ENCODE measurements at places on chromosomes 6 and 20. TPM values are rescaled to one million over a fixed set of nuclear protein-coding genes. Genes with fewer than 3 reads are reported as not detected.

- no peak for DNase-seq
These were observed 300.1 kb downstream of the GMDS start for GRCh38 chr6:1945235-1945832.

DNA sequence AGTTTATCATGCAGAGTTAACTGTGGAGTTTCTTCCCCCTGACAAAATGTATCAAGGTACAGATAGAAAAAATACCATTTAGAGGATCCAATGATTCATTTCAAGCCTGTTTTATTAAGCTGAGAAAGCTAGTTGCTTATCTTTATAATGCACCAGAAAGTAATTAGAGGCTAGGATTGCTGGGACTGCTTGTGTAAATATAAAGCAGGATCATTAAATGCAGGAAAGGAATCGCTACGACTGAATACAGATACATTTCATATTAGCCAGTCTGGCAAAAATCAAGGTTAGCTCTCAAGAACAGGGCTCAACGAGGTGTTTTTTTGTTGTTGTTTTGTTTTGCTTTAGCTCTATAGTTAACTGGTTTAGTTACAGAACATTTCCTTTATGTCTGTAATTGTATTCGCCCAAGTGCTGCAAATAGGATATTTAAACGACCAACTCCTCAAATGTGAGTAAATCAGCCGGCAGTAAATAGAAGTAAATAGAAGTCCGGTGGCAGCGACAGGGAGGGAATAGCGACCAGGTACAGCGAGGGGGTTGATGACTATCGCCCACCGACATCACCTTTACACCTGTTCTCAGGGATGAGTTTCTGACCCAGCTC lies 748 bp downstream of the UBE2J1 start:
- DNase-seq: no peak

- DNase-seq: no peak
These were observed 59.4 kb upstream of the CITED2 start for GRCh38 chr6:139433631-139434419.

DNA sequence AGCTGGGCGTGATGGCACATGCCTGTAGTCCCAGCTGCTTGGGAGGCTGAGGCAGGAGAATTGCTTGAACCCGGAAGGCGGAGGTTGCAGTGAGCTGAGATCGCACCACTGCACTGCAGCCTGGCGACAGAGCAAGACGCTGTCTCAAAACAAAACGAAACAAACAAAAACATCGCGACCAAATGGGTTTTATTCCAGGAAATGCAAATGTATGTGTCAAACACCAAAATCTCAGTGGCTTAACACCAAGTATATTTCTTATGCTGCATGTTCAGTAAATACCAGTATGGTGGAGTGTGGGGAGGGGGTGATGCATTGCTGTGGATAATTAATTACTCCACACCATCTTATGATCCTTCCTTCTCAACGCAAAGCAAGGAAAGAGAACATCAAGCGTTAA lies 28.1 kb downstream of the ACTR5 start:
- DNase-seq: no peak

GRCh38 chr6:29724937-29725869 lies 2.0 kb downstream of the HLA-F start:
- no peak for DNase-seq

GRCh38 chr6:158080849-158081656 lies 87.0 kb downstream of the SERAC1 start:
- DNase-seq: no peak

GRCh38 chr6:126148853-126149252 lies 162.5 kb downstream of the TRMT11 start:
- DNase-seq: no peak

DNA sequence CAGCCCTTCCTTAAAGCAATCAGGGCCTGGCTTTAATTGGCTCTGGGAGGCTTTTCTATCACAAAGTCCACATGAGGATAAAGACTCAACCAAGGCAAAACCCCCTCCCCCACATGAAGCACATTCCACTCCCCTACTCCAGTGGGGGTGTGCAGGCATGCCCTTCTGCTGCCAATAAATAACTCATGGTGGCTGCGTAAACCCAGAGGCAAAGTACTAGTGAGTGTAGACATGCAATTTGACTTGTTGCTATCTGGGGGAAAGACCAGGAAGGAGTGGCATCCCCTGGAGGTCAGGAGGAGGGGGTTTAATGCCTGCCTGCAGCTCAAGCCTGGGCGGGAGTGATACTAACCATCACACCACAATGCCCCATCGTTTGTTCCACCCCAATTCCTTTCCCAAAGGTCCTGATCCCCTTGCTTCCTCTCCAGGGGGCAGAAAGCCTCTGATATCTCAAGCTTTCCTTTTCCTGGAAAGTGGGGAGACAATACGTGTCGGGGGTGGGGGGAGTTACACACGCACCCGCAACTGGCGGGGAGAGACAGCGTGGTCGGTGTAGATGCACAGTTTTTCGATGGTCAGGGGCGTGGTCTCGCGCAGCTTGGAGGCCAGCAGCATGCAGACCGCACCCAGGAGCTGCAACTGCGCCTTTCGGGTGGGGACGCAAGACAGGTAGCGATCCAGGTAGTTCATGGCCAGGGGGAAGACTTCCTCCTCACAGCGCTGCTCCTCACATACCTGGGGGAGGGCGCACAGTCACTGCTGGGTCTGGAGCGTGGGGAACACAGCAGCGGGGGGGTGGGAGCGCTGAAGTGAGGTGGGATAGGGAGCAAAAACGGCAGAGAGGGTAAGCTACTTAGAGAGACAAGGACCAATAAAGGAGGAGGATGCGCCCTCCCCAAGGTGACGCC lies 1.5 kb downstream of the CCND3 start:
- peak; percentile 32 for DNase-seq

DNA sequence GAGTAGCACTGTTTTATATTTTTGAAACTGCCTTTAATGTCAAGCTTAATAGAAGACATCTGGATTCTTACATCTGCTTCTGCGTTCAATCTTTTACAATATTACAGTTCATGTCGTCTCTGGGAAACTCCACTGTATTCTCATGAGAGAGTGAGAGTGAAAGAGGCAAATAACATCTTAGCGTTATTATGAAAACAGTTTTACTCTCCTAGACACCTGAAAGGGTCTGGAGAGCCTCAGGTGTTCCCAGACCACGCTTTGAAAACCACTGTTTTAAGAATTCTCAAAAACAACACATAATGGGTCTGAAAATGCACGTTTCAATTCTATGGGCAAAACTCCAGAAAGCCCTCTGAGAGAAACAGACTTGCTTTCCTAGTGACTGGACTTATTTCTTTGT lies 63.3 kb downstream of the ARHGAP18 start:
- no peak for DNase-seq

DNA sequence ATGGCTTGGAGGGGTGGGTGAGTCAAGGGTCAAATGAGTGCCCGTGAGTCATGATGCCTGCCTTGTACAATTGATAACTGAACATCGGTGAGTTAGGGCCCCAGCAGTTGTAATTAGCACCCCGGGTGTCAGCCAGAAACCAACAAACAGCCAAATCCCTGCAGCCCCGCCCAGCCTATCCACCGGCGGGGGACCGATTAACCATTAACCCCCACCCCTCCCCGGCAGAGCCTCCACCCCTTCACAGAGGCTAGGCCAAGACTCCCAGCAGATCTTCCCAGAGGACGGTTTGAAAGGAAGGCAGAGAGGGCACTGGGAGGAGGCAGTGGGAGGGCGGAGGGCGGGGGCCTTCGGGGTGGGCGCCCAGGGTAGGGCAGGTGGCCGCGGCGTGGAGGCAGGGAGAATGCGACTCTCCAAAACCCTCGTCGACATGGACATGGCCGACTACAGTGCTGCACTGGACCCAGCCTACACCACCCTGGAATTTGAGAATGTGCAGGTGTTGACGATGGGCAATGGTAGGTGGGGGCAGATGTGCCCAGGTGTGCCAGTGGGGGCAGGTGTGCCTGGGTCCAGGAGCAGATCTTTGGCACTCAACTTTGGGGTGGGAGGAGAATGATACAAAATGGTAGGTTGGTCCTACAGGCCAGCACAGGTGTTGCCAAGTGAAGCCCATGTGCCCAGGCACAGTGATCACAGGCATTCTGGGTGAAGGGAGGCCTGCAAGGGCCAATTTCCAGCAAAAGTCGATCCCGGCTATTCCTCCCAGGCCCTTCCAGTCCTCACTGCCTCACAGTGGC lies 45.7 kb downstream of the HNF4A start:
- DNase-seq: no peak

DNA sequence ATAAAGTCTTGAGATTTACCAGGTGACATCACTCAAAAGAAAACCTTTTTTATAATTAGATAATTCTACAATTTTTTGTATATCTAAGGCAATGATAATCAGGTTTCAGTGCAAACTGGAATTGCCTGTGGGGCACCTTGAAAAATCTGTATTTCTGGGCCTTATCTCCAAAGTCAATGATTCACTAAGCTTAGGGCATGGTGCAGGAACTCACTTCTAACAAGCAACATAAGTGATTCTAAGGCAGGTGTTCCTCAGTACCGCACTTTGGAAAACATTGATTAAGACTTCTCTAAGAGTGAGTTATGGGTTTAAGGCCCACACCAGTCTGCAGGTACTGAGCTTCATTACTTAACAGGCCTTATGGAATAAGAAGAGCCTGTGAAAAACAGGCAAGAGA lies 115.3 kb downstream of the COL12A1 start:
- DNase-seq: no peak

GRCh38 chr6:106421496-106421895 lies 61.0 kb downstream of the CRYBG1 start:
- DNase-seq: peak; percentile 66

DNA sequence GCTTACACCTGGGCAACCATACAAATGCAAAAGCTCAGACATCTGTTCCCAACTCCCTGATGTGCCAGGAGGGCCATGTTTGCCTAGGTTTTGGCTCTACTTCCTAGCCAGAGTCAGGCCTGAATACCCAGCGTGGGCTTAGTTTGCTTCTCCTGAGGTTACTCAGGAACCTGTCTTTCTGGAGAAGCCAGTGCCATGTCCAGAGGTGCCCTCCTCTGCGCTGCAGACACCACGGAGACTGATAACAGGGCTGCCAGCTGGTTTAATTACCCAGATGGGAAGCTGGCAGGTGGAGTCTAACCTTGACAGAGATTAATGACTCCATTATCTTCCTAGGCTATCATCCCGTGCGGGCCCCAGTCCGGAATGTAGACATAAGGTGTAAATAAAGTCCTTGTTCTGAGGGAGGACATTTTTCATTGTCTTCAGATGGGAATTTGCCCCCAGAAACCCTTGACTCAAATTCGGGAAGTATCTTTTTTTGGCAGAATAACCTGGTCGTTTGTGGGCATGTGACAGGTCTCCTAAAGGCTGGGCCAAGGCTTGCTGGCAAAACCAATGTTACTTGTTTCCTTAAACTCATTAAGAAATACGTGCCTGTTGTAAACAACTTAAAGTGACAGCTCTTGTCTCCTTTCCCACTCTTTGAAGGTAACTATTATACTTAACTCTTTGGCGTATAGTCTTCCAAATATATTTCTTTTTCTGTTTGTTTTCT lies 29.2 kb upstream of the ZNFX1 start:
- no peak for DNase-seq

DNA sequence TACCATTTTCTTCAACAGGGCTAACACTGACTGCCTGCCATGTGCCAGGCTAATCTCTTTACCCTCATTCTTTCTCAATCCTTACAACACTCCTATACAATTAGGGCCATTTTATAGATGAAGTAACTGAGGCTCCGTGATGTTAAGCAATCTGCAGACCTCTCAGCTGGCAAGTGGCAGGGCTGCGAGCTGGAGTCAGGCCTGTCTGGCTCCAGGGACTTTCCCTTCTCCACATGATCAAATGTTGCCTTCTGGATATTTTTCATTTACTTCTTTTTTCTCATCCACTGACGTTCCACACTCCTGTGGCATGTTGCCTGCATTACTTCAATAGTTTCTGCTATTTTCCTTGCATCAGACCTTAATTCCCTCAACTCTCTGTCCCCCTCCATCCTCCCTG lies 55.2 kb upstream of the TAGAP start:
- DNase-seq: no peak

GRCh38 chr20:49785852-49786175 lies 26.8 kb upstream of the SLC9A8 start:
- DNase-seq: no peak

DNA sequence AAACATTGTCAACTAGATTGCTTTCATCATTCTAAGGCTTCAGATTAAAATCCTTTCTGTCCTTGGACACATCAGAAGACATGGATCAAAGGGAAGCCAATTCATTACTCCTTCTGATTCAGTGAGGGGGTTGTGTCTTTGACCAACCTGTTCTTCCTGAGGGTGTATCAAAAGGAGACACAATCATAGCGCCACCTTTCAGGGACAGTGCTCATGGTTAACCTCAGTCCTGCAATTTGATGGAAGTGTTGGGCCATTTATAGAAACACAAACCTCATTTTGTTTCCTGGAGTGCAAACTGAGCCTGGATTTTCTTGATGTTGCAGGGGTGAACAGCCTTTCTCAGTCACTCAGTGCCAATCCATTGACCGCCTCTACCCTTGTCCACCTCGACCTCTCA lies 163.9 kb upstream of the SCGN start:
- no peak for DNase-seq

GRCh38 chr6:106051226-106051625 lies 34.9 kb upstream of the PRDM1 start:
- no peak for DNase-seq

DNA sequence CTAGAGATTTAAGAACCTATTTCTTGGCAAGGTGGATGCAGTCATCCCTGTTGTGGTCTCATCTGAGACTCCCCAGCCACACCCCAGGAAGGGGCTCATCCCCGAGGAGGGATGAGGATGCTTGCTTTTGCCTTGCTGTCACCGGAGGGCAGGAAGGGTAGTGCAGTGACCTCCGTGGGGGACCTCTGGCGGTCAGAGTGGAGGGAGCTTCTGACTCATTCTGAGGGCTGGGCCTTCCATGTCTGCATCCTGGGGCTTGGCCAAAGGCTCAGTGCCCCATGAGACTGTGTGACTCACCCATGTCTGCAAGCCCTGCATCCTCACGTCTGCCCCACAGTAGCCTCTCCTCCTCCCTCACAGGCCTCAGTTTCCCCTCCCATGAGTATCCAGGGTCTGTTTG lies 38.7 kb downstream of the UQCC2 start:
- peak; percentile 95 for DNase-seq

DNA sequence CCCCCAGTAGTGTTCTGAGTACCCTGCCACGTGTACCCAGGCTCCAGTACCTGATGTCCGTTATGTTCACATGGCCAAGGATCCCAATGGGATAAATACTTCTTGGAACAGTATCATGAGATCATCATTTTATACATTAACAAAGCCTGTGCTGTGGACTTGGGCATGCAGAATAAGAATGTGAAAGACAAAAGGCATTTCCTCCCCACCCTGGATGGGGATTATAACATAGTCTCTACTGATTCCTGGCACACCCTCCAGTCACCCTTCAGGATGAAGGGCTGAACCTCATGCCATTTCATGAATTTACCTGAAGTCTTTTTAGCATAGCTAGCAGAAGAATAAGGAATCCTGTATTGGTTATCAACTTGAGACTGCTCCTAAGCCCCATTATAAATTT lies 2.8 kb downstream of the TNFRSF21 start:
- no peak for DNase-seq

- DNase-seq: no peak
These were observed 71.9 kb upstream of the TOP1 start for GRCh38 chr20:40956542-40957264.

GSTA1 gene
- 0.68 TPM for total RNA-seq

MICB gene
- 34.4 TPM for total RNA-seq

PRRT1 gene
- total RNA-seq: not detected

FOXS1 gene
- total RNA-seq: 0.24 TPM

TP53INP2 gene
- total RNA-seq: 7.1 TPM

KCNQ5 gene
- total RNA-seq: not detected

ZNF831 gene
- total RNA-seq: not detected
